HT1080 (cell line): ENCODE measurements at places on chromosomes 16 and 17. TPM values are rescaled to one million over a fixed set of nuclear protein-coding genes. Genes with fewer than 3 reads are reported as not detected.

KRT15 gene
- 6.8 and 10.9 TPM in 2 replicates for total RNA-seq

- DNase-seq: no peak
Measured at GRCh38 chr16:15757077-15757386, 99.8 kb downstream of the MYH11 start.

DNA sequence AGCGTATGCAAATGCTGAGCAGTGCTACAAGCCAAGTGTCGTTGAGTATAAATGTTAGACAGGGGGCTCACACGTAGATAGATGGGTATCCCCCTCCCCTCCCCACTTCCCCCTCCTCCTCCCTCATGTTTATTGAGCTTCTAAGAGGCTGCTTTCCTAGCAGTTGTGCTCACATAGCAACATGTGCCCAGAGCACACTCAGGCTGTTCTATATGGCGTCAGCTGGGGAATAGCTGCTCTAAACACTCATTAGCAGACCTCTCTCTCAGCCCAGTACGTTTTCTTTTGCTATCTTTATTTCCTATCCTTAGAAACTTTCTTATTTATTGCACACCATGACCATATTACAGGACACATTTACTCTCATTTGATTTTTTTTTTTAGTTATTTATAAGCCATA is 1.8 kb downstream of the KCNJ2 start:
- no peak for DNase-seq

- DNase-seq: no peak
Measured at GRCh38 chr16:84143784-84144199, 1.2 kb downstream of the HSDL1 start.

DNA sequence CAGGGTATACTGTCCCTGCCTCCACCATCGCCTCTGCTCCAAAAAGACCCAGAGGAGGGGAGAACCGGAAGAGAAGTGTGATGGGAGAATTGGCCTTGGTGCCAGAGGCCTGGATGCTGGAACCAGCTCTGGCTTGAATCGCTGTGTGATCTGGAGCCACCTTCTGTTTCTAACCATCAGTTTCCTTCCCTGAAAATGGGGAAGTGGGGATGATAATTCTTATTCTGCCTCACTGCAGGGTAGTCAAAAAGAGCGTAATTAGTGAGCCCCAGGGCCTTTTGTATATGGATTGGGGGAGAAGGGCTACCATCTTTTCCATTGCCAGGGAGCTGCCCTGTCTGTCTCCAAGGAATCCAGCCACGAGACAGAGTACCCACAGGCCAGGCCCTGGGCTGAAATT is 52.2 kb downstream of the CCT6B start:
- DNase-seq: no peak

DNA sequence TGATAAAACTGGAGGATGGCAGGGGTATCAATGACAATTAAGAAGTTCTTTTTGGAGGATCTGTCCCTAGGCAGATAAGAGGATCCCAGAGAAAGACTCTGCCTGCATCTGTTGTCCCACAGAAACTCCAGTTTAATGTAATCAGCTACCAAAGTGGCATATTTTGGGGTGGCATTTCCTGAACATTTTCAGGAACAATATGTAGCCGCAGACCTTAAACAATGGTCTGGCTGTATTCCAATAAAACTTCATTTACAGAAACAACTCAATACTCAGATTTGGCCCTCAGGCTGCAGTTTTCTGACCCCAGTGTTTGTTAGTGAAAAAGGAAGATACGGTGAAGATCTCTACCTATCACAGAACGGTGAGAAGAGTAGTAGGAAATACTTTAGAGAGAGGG is 46.1 kb downstream of the KCNJ16 start:
- DNase-seq: no peak

DPEP2 gene
- not detected in 2 replicates for total RNA-seq

- peak; percentile 84 for DNase-seq
Measured at GRCh38 chr16:58661199-58661830, 23.3 kb downstream of the SLC38A7 start.

DNA sequence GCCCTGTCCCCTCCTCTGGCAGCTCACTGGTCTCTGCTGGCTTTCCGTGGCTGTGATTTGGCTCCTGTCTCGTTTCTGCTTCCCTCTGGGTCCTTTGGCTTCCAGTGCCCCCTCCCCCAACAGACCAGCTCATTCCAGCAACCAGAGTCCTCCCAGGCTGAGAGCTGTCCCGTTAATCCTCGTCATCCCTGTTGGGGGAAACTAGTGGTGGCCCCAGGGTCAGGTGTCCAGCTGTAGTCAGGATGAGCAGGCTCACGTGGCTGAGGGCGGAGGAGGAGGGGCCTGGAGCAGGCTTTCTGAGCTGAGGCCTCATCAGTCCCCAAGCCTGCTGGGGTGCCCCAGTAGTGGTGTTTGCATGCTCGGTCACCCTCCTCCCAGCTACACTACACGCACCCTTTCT is 10.7 kb upstream of the CBX4 start:
- no peak for DNase-seq

ELMO3 gene
- 2.6 and 3.0 TPM in 2 replicates for total RNA-seq

IL34 gene
- total RNA-seq: not detected in 2 replicates

PDF gene
- 44.7 and 59.3 TPM in 2 replicates for total RNA-seq

DNA sequence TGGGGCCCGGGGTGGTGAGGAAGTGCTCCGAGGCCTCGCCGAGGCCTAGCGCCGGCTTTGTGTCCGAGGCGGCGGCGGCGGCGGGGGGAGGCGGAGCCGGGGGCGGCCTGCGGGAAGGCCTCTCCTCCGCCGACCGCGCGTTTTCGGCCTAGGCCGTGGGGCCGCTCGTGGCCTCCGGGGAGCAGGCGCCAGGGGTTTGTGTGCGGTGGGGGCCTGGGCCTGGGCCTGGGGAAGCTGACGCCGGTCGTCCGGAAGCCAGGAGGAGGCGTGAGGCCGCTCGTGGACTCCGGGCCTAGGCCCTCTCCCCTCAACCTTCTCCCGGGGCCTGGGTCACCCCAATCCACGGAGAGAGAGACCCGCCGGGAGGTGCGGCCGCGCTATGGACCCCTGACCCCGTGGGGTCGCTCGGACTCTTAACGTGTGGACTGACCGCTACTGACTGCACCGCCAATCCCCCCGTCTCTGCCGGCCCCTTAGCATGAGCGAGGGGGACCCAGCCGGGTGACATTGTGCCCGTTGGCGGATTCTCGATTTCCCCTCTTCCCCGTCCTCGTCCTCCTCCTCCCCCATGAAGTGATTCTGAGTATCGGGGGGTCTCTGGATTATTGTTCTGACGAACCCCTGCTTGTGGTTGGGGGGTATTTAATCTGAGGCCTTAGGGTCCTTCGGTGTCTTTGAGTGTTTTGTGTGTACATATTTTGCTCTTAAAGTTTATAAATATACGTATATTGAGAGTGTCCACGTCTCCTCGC is 660 bp downstream of the RBBP6 start:
- DNase-seq: peak; percentile 16

SLC22A31 gene
- total RNA-seq: not detected in 2 replicates

GRCh38 chr16:89693289-89693731 is 6.8 kb downstream of the CDK10 start:
- DNase-seq: no peak

NPIPA8 gene
- not detected in 2 replicates for total RNA-seq

MRM1 gene
- total RNA-seq: 19.6 and 25.2 TPM in 2 replicates

FOXF1 gene
- 0.10 TPM in 1 of 2 replicates, not detected in the other for total RNA-seq

DNA sequence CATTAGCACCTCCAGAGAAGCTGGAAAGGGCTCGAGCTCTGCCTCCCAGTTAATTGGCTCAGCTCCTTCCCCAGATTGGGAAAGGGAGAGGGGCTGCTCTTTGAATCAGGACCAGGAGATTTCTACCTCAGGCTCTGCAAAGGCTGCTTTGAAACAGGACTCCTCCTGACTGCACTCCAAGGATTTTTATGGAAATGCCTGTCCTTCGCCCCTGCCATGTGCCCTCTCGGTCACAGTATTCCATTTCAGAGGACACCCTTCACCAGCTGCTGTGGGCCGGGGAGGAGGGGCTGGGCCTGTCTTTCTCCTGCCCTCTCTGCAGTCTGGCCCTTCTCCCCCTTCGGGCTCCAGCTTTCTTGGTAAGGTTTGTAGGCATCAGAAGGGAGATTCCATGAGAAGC is 13.6 kb downstream of the MRM1 start:
- DNase-seq: no peak
